ENCODE measurements at places on chromosomes 7 and 10. TPM values are rescaled to one million over a fixed set of nuclear protein-coding genes. Genes with fewer than 3 reads are reported as not detected.

PTPRZ1 gene
- 11.8 TPM for polyA plus RNA-seq

CRPPA gene
- 0.05 TPM for polyA plus RNA-seq

ACTL6B gene
- 389 TPM for polyA plus RNA-seq

SLC4A2 gene
- polyA plus RNA-seq, result 4.8 TPM

RNLS gene
- 0.66 TPM for polyA plus RNA-seq

CCDC172 gene
- polyA plus RNA-seq, result not detected

AKR1C1 gene
- polyA plus RNA-seq, result 183 TPM

BMPER gene
- 2.1 TPM for polyA plus RNA-seq

C10orf71 gene
- not detected for polyA plus RNA-seq

ADIRF gene
- polyA plus RNA-seq, result not detected

MLLT10 gene
- polyA plus RNA-seq, result 34.0 TPM

FBXL13 gene
- 0.57 TPM for polyA plus RNA-seq

INMT gene
- polyA plus RNA-seq, result not detected

LRIT1 gene
- polyA plus RNA-seq, result not detected

ANKRD16 gene
- polyA plus RNA-seq, result 14.2 TPM

HMX2 gene
- not detected for polyA plus RNA-seq

UNCX gene
- 1.6 TPM for polyA plus RNA-seq

NPTX2 gene
- polyA plus RNA-seq, result 0.98 TPM

KAZALD1 gene
- polyA plus RNA-seq, result 1.2 TPM

FAM3C gene
- polyA plus RNA-seq, result 61.8 TPM

AHCYL2 gene
- 39.9 TPM for polyA plus RNA-seq

NRP1 gene
- polyA plus RNA-seq, result 23.2 TPM

SPDYE1 gene
- polyA plus RNA-seq, result not detected

GNGT1 gene
- not detected for polyA plus RNA-seq

DNAH11 gene
- 2.1 TPM for polyA plus RNA-seq

GJC3 gene
- not detected for polyA plus RNA-seq

HOXA2 gene
- polyA plus RNA-seq, result not detected

GRM3 gene
- 15.9 TPM for polyA plus RNA-seq

TAS2R4 gene
- 2.3 TPM for polyA plus RNA-seq

MRC1 gene
- polyA plus RNA-seq, result 0.12 TPM

CPED1 gene
- polyA plus RNA-seq, result not detected

STEAP4 gene
- not detected for polyA plus RNA-seq

YAE1 gene
- 80.5 TPM for polyA plus RNA-seq

MAP3K8 gene
- 1.5 TPM for polyA plus RNA-seq

ADAM22 gene
- polyA plus RNA-seq, result 46.3 TPM

OR2A42 gene
- polyA plus RNA-seq, result not detected

PDE6C gene
- not detected for polyA plus RNA-seq

TRIM50 gene
- not detected for polyA plus RNA-seq

FFAR4 gene
- polyA plus RNA-seq, result not detected

NPVF gene
- not detected for polyA plus RNA-seq

OR2A1 gene
- polyA plus RNA-seq, result not detected

PRKAR2B gene
- 297 TPM for polyA plus RNA-seq

KLLN gene
- polyA plus RNA-seq, result 0.77 TPM

ITIH5 gene
- polyA plus RNA-seq, result 0.28 TPM

NDUFB8 gene
- polyA plus RNA-seq, result 483 TPM

CNNM1 gene
- polyA plus RNA-seq, result 1.3 TPM

CYP2C9 gene
- polyA plus RNA-seq, result not detected

ZNF22 gene
- 32.9 TPM for polyA plus RNA-seq

MICALL2 gene
- polyA plus RNA-seq, result 12.8 TPM

C10orf53 gene
- polyA plus RNA-seq, result not detected

MOGAT3 gene
- not detected for polyA plus RNA-seq

Data from neural cell (in vitro differentiated cells).